ENCODE measurements at places on chromosomes 12 and 14.

GRCh38 chr12:103956509-103957027, 9.1 kb upstream of the TDG start:
- no peak for DNase-seq

GRCh38 chr12:9214534-9214933, 6.3 kb upstream of the PZP start:
- no peak for DNase-seq

- no peak for DNase-seq
Observed at GRCh38 chr12:8453796-8454195, 2.0 kb upstream of the CLEC6A start.

DNA sequence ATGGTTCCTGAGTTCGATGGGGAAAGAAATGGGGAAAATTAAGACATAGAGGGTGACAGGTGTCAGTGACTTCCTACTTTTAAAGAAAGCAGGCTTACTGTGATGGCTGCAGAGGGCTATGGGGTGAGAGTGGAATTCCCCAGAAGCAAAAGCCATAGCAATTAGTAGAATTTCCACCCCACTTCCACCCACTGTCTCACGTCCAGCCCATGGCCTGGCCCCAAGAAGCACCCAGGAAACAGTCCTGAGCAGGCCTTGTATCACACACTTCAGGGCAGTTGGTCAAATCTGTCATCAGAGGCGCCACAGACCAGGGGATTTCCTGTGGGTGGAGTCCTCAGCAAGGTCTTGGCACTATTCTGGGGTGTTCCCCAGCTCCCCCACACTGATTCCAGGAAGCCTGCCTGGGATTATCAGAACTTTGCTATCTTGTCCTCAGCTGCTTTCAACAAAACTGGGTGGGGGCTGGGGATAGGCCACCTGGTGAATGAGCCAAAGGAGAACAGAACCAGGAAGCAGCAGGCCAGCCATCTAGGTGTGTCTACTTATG, 120.1 kb upstream of the CCND2 start:
- no peak for DNase-seq

GRCh38 chr14:75513911-75514672, 8.2 kb upstream of the BATF start:
- no peak for DNase-seq

GRCh38 chr12:1279050-1279449, 288.0 kb downstream of the ERC1 start:
- no peak for DNase-seq
